Stimulated activated CD4-positive, alpha-beta T cell treated with anti-CD3 and anti-CD28 coated beads, Interleukin-1b, Interleukin-23, amount 100 ng/mL, for 24 hours (primary cell): ENCODE measurements at places on chromosomes 2 and 18.

DNA sequence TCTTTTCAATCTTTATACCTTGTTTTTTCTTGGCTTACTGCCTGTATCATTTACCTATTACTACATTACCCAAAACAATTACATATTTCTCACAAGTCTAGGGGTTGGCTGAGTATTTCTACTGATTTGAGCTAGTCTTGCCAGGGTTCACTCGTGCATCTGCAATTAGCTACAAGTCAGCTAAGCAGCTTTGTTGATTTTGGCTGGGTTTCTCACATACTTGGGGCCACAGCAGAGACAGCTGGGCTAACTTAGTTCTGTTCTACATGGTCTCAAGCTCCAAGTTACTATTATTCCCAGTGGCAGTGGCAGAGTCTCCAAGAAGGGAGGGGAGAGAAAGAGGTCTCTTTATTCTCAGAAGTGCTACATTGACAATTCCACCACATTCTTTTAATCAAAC is 54.7 kb upstream of the SP5 start:
- no peak for DNase-seq

GRCh38 chr2:128307595-128307994 is 11.1 kb downstream of the HS6ST1 start:
- DNase-seq = no peak

- no peak for DNase-seq
Observed at GRCh38 chr18:57220480-57220879, 73.6 kb downstream of the BOD1L2 start.

DNA sequence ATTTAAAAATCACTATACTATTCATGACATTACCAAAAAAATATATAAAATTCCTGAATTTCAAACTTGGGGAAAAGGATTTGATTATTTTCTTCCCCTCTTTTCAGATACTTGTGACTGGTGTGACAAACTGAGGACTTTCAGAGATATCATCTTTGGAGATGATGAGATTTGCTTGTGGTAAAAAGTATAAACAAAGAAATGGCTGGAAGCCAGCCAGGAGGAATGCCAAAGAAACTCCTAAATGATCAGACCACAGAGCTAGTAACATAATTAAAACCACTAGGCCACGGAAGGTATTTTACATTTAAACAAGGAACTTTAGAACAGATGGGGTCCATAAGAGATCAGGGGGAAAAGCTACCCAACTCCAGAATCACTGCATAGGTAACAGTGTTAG is 58.7 kb downstream of the PIGN start:
- DNase-seq = no peak

- DNase-seq = no peak
Observed at GRCh38 chr18:59123588-59124369, 15.9 kb upstream of the SEC11C start.

GRCh38 chr2:100964222-100964621 is 37.9 kb upstream of the RPL31 start:
- DNase-seq = no peak

GRCh38 chr2:66461664-66462500 is 27.0 kb downstream of the MEIS1 start:
- DNase-seq = no peak

DNA sequence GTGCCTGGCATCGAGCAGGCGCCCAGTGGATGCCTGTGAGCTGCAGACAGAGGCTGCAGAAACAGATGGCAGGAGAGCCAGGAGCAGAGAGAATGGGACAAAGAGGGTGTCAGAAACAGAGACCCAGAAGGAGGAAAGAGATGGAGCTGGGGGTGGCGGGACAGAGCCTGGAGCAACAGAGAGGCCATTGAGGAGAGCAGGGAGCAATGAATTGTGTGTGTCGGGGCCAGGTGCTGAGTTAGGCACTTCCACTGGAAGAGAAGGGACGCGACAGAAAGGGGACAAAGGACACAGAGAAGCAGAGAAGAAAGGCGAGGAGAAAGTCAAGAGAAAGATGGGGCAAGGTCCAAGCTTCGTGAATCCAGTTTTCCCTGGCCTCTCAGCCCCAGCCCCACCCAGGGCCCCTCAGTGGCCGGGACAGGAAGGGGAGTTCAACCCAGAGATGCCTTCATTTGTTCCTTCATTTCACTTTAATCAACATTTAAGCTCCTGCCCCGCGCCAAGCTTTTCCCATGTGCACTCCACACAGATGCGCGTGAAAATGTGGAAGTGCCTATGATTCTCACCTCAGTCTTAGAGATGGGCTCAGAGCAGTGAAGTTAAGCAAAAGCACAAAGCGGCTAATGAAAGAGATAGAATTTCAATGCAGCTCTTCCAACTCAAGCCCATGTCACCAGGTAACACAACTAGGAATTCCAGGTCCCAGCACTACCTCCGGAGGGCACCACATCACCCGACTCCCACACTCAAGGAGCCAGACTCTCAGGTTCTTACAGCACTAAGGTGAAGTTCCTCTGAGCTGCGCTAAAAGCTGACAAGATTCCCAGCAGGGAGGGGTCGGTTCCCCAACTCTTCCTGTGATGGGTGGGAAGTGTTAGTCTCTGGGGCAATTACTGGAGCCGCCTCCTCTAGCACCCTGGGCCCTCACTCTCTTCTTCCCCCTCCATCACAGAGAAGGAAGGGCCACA is 55.1 kb downstream of the TNS1 start:
- DNase-seq = no peak

DNA sequence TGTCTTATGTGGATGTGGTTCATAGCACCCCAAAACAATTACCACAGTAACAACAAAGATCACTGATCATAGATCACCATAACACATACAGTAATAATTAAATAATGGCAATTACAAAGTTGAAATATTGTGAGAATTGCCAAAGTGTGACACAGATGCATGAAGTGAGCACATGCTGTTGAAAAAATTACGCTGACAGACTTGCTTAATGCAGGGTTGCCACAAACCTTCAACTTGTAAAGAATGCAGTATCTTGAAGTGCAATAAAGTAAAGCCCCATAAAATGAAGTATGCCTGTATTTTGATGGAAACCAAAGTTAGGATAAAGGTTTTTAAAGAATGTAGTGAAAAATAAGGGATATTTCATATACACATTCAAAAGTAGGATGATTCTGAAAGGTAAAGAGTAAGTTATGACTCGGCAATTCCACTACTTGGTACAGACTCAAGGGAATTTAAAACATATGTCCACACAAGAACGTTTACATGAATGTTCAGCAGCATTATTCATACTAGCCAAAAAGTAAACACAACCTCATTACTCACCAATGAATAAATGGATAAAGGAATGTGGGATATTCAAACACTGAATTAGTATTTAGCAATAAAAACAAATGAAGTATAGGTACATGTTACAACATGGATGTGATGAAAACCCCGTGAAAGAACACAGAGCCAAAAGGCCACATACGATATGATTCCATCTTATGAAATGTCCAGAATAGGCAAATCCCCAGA is 61.6 kb downstream of the SCN9A start:
- no peak for DNase-seq

DNA sequence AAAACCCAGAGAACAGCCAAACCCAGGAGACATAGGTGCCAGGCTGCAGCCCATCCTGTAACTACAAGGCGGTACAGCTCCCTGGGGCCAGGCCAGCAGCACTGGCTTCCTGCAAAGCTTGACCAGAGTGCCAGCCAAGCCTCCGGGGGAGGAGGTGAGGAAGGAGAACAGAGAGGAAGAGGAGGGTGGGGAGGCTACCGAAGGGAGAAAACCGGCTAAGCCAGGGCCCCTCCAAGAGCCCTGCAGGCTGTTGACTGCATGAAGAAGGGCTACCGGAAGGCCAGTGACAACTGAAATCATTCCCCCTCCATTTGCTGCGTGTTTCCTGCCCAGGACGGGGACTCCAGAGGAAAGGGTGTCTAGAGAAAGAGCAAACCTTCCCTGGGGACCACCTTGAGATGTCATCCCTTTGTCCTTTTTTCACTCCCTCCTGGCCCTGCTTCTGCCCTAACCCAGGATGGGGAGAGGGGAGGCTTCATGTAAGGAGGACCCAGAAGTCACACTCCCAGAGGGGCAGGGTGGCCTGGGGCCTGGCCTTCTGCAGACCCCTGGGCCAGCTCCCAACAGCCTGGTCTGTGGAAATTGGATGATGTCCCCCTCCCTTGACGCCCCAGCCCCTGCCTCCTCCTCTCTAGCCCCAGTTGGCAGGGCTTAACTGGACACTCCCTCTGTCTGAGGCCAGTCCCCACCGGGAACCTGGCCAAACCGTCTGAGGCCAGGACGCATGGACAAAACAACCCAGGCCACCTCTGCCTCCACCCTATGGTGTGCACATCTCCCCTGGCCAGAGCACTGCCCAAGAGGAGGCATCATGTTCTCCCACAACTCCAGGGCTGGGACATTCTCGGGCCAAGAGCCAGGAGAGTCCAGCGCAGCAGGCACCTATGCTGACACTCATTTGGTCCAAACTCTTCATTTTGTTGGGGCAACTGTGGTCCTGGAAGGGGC is 207.8 kb downstream of the CYP26B1 start:
- no peak for DNase-seq

- no peak for DNase-seq
Observed at GRCh38 chr2:218323526-218324472, 31.5 kb upstream of the TMBIM1 start.
